Fibroblast of skin of scalp (primary cell): ENCODE measurements at places on chromosomes 3 and 15.

- no peak for DNase-seq
These were observed 51.9 kb downstream of the IQGAP1 start for GRCh38 chr15:90439946-90440345.

DNA sequence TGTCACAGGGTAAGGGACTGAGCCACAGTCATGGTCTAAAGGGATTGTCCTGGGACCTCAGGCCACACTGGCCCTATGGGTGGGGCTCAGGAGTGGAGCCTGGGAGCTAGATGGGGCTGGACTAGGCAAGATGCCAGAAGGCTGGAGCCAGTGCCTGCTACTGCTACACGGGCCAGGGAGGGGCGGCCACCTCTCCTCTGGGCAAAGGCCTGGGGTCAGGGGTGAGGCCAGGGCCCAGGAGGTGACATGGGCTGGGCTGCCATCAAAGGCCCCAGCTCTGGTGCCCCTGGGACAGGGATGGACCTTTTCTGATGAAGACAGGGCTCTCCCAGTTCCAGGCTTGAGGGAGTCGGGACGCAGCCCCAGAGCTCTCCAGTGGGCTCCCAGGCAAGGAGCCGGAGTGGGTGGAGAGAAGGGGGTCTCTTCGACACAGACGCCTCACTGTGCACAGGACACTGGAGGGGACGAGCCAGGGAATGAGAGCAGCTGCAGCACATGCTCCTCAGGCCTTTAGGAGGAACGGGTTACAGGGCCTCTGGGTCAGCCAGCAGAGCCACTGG, 62.1 kb upstream of the IQSEC1 start:
- no peak for DNase-seq

DNA sequence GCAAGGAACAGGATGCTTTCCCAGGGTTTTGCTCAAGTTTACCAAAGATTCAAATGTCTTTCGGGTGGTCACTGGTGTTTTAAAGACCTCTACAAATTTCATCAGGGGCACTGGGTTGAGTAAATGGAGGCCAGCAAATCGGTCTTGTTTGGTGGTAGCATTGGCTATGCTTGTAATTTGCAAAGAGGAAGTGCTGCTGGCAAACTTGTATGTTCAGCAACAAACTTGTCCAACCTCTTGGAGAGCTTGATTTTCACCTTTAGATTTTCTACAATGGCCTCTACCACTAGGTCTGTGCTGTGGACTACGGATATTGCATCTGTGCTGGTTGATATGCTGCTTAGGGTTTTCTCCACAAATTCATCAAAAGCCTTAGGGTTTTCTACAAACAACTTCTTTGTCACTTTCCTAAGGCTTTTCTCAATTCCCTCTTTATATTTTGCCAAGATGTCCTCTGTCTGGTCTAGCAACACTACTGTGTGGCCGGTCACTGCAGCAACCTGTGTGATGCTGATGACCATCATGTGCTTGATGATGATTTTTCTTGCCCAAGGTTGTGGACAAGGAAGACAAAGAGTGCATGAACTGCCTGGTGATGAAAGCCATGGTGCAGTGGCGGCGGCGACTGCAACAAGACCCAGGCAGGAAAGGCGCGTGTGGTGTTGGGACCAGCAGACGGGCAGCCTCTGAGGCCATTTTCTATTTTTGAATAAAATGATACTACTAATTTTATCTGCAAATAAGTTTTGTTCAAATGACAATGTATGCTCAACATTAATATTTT, 50.8 kb downstream of the RFX7 start:
- no peak for DNase-seq

GRCh38 chr3:17372362-17373210, 369.8 kb downstream of the TBC1D5 start:
- DNase-seq = no peak

DNA sequence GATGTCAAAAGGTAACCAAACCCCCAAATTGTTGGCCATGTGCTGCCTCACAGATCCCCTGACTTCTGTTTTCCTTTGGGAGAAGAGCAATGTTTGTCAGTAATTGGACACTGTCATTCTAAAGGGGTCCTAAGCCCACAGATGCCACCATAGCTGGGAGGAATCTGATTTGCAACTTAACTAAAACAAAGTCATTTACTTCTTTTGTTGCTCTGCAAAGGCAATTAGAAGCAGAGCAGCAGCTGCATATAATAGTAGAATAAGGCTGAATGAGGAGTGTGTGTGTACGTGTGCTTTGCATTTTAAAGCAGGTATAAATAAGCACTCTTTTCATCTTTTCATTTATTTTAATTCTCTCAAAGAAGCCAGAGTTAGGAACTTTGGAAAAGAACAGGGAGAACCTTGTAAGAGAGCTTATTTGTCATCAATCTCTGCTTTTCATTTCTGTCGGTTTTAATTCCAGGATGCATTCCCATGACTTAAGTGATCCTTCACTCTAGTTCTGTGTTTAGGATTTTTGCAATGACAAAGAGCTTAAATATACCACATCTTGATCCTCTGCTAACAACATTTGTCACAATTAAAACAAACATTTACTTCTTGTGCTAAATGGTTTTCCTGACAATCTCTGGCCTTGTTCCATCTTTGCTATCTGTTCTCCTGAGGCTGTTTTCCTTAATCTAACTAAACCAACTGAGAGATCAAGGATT, 530.2 kb upstream of the CBLB start:
- DNase-seq = peak; percentile 48

GRCh38 chr15:32767236-32767635, 49.4 kb downstream of the GREM1 start:
- no peak for DNase-seq

DNA sequence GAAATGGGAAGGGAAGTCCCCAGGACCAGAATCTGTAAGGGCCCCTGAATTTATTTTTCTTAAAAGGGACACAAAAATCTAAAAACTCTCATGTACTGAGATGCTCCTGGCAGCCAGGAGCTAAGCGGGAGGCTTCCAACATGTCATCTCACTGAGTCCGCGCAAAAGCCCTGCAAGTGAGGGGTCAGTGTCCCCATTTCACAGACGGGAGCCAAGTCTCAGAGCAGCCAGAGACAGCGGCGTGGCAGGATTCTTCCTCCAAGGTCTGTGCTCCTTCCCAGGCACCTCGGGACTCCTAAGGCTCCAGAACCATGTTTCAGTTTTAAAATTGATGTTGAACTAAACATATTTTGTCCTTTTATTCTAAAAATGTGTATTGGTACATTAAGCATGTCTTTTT, 114.8 kb downstream of the ADCY5 start:
- no peak for DNase-seq

GRCh38 chr3:103919327-103919726, 1447.4 kb upstream of the ALCAM start:
- peak; percentile 4 for DNase-seq

DNA sequence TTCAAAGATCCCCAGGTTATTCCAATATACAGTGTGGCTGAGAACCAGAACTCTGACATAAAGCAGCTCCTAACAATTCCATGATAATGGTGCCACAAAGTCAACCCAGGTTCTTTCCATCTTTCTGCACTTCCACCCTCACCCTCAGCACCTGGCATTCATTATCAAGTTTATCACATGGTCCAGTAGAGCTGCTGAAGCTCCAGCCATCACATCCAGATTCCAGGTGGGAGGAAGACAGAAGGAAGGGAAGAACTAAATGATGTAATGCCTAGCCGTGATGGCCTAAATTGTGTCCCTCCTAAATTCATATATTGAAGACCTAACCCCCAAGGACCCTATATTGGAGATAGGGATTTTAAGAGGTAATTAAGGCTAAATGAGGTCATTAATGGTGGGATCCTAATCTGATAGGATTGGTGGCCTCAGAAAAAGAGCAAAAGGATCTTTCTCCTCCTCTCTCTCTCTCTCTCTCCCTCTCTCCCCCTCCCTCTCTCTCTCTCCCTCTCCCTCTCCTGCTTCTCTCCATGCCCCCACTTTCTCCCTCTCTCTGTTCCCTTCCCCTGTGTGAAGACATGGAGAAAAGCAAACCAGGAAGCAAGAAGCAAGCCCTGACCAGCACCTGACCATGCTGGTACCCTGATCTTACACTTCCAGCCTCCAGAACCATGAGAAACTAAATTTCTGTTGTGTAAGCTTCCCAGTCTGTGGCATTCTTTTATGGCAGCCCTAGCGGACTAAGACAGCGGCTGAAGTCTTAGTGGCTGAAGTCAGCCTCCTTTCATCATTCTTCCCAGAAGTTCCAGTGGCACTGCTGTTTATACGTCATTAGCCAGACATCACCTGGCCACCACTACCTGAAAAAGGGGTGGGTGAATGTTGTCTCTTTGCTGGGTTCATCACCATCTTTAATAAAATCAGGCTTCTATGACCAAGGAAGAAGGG, 369.7 kb upstream of the PROK2 start:
- DNase-seq = peak; percentile 40

GRCh38 chr3:47406762-47407149, 25.9 kb downstream of the PTPN23 start:
- DNase-seq = no peak

DNA sequence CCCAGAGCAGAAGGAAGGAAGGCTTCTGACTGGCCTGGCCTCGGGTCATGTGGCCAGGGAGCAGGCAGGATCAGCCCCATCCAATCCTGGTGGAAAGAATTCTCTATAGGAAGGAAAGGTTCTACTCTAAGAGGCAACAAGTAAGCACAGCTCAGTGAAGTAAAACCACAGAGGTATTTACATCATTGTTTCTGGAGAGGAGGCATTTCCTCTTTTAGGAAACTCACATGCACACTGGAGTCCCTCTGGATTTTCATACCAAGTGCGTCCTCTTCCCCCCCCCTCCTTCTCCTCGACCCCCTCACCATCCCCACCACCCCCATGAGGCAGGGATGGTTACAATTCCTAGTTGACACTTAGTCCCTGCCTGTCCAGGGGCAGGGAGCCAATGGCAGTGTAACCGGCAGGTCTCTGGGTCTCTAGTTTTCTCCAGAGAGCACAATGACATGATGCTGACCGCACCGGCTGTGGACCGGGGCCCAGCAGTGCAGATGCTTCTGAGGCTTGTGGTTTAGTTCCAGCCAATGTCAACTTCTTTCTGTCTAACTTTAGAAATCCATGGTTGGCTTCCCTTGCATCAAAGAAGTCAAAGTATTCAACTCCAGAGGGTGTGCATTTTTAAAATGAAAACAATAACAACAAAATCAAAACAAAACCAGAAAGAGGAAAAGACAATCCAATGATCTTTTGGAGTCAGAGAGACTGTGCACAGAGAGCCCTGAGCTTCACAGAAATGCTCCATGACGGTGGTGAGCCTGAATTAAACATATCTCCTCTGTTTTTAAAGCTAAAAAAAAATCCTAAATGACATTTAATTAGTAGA, 230.3 kb upstream of the TLE3 start:
- DNase-seq = peak; percentile 96

DNA sequence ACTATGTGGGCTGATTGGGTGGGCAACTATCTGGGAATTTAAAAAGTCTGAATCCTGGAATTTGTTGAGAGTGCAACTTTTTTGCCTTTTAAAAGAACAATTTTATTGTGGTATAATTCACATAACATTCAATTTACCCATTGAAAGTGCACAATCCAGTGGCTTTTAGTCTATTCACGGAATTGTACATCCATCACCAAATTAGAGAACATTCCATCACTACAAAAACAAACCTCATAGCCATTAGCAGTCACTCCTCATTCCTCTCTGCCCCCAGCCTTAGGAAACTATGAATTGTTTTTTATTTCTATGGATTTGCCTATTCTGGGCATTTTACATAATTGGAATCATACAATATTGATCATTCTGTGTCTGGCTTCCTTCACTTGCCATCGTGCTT, 101.8 kb upstream of the ALDH1A3 start:
- peak; percentile 81 for DNase-seq

DNA sequence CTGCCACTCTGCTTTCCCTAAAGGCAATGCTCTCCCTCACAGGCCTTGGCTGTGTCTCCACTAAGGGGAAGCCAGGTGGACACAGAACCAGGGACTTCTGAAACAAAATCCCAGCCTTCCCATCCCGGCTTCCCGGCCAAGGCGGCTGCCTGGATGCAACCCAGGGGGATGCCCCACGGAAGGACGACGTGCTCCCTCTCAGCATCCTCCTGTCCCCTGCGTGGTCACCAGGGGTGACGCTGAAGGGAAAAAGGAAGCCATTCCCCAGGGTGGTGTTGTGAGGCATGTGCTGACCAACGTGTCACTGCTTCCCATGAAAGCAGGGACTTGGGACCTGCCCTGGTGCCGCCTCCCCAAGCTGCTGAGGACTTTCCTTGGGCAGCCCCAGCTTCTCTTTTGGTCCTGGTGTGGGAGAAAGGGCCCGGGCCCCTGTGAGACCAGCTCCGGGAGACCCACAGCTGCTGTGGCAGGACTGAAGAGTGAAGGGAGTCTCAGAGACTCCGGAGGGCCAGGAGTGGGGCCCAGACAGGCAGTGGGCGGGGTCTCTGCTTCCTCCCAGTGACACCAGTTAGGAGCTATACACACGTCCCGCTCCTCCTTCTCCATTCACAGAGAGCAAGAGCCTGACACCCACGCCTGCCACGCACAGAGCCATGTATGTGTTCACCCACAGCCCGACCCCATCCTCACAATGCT, 139.2 kb downstream of the NUP210 start:
- DNase-seq = no peak

GRCh38 chr3:142958707-142959106, 4.8 kb downstream of the PAQR9 start:
- DNase-seq = no peak

- no peak for DNase-seq
These were observed 1.8 kb downstream of the LIMD1 start for GRCh38 chr3:45596290-45596791.

- DNase-seq = no peak
These were observed 33.9 kb downstream of the KBTBD8 start for GRCh38 chr3:67031986-67032385.

DNA sequence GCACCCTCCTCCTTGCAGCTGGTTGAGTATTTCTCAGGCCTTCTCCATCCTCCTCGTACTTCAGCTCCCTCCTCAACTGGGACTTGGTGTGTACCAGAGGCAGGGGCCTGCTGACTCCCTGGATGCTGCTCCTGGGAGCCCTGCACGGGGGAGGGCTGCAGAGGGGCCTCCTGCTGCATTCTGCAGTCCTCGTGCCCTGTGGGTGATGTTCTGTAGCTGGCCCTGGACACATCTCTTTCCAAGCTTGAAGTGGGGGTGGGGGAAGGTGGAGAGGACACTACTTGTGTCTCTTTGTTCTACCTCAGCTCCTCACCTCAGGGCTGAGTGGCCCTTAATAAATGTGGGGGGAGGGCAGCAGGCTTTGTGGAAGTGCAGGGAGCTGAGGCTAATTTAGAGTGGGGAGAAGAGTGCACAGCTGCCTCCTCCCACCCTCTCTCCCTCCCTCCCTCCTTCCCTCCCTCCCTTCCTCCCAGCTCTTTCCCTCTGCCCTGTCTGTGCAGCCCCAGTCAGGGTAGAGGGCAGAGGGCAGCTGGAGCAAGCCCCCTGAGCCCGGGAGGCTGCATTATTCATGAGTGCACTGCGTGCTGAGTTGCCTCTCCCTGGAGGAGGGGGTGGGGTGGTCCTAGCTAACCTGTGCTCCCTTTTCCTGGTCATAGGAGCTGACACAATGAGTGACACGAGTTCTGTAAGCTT, 3.7 kb upstream of the GRM2 start:
- DNase-seq = no peak

- DNase-seq = no peak
These were observed 174.3 kb downstream of the MAGI1 start for GRCh38 chr3:65864357-65864904.

DNA sequence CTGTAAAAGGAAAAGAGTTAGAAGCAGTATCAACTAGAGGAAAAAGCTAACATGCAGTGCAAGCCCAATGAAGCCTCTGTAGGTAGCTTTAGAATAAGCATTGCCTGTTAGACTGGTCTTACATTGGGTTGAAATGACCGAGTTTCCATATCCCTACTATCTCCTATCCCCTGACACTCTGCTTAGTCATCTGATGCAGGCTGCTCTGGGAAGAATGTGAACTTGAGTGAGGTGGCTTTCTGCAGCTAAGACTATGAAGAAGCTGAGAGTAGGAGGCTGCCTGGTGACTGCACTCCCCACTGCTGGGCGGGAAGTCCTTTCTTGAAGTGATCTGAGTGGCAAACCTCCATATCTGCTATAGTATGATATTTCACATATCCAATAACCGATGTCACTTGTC, 64.7 kb downstream of the OXSM start:
- peak; percentile 63 for DNase-seq
